ENCODE measurements at places on chromosomes 12 and 14.

GRCh38 chr12:6716874-6717437 lies 6.9 kb upstream of the COPS7A start:
- no peak for DNase-seq

DNA sequence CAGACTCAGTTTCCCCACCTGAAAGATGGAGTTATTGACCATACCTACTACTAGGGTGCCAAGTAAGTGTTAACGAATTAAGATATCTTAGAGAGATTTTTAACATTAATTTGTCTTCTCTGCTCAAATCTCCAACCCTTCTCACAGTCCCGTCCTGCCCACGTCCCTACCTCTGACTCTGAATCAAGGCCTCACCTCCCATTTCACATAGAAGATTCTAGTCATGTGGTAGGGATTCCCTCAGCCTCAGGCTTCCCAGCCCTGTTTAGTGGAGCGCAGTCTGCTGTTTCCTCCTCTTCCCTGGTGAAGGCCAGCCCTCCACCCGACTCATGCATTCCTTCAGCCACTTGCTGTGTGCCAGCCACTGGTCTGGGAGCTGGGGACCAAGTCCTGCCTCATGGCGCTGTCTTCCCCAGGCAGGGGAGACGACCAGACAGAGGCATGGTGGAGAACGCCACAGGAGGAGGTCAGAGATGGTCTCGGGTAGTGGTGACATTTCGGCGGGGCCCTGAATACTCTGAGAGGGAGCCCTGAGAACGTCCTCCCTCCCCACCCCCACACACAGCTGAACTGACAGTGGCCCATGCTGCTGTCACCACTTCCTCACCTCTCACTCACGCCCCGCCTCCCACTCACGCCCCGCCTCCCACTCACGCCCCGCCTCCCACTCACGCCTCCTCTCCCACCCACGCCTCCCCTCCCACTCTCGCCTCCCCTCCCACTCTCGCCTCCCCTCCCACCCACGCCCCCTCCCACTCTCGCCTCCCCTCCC lies 38.8 kb downstream of the TMEM63C start:
- no peak for DNase-seq

DNA sequence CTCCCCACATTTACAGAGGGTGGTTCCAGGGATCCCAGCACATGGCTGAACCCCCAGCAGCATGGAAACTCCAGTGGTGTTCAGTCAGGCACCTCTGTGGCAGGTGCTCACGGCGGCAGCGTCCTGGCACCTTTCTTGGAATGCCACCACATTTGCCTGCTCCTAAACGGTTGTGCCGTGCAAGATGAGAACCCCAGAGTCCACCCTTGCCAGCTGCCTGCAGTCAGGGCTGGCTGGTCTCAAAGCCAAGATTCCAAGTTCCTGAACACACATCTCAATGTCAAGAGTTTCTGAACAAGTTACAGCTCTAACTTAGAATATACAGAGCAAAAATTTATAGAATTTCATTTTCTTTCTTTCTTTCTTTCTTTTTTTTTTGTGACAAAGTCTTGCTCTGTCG lies 38.7 kb downstream of the DDX51 start:
- DNase-seq = no peak

GRCh38 chr14:105458010-105458409 lies 16.6 kb upstream of the CRIP2 start:
- DNase-seq = no peak

DNA sequence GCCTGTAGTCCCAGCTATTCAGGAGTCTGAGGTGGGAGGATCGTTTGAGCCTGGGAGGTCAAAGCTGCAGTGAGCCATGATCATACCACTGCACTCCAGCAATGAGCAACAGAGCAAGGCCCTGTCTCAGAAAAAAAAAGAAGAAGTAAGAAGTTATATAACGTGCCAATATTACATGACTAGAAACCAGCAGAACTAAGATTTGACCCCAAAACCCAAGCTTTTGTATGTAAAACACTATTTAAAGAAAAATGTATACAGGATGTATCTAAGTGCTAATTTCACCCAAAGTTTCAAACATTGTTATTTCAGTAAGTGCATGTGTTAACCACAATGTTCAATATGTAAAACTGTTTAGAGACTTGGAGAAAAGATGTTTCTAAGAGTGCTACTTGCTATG lies 94.7 kb downstream of the SLC5A8 start:
- no peak for DNase-seq

- DNase-seq = no peak
These were observed 2.0 kb upstream of the TBX5 start for GRCh38 chr12:114407842-114408411.

DNA sequence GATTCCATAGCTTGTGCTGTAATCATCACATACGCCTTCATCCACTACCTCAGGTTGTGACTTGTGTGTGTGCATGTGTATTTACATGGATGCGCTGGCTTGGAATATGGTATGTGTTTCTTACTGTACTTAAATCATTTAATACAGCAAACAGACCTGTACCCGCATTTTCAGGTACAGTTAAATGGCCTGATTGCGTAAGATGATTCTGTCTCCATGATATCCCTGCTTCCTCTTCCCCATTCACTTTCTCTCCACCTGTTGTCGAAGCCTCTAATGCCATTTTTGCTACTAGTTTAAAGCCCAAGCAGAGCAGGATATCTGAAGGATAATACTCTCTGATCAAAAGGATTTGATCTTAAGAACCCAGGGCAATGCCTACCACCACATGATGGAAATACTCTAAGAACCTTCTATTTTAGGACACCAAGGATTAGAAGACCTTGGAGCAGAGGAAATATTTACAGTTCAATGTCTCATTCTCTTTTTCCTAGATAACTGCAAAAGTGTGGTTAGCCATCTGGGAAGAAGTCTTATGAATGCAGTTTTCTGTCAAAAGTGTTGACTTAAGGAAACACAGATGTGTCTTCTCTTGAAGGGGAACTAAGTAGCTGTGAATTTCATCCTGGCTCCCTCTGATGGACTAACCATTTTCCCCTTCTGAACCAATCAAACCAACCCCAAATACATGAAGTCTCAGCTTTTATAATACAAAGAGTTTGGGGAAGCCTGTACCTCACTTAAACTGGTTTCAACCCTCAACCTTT lies 78.7 kb downstream of the HELB start:
- no peak for DNase-seq

DNA sequence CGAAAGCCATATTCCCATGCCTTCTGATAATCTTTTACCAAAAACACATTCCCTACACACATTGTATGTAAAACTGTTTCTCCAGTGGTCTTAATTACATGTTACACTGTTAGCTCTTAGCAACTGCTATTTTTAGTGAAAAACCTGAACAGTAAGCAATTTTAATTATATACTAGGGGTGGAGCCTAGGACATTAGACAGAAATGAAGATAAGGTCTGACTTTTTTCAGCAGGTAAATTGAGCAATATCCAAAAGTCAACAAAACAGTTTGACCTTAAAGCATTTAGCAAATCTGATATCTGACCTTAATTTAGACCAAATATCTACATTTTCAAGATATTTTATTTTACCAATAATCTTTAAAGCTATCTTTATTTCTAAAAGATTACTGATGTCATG lies 60.2 kb downstream of the PDE6H start:
- no peak for DNase-seq

GRCh38 chr12:50220363-50220995 lies 53.3 kb upstream of the CERS5 start:
- DNase-seq = no peak

- DNase-seq = no peak
These were observed 253.4 kb upstream of the LRIG3 start for GRCh38 chr12:59173695-59174094.

DNA sequence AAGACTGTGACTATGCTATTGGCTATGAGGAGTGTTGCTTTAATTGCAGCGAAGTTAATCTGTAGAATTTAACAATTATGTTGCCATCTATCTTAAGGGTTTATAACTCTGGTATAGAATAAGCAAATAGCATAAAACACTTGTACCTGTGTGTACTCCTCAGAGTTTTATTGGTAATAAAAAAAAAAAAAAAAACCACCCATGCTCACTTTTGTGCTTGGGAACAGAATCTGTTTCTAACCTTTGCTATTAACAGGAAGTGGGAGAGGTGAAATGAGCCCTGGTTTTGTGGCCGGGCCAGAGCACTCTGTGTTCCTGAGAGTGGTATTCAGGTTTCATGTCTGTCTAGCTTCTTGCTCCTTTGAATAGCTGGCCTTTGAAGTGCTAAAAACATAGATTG lies 53.1 kb downstream of the PDE3A start:
- DNase-seq = no peak

DNA sequence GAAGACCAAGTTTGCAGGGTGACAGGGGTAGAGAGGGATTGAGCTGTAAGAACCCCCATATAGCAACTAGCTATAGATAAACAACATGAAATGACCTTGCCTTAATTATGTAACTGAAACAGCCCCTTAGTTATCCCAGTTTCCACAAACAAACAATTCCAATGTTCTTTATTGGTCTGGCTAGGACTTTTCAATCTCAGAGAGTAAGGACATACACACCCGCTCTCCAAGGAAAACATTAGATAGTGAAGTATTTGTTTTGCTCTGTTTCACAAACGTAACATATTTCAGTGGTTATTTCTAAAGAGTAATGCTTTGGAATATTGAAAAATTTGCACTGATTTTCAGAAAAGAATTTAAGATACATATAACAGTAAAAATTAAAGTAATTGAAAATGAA lies 51.6 kb upstream of the GTF2A1 start:
- no peak for DNase-seq

- no peak for DNase-seq
These were observed 30.0 kb downstream of the SENP1 start for GRCh38 chr12:48075832-48076231.

DNA sequence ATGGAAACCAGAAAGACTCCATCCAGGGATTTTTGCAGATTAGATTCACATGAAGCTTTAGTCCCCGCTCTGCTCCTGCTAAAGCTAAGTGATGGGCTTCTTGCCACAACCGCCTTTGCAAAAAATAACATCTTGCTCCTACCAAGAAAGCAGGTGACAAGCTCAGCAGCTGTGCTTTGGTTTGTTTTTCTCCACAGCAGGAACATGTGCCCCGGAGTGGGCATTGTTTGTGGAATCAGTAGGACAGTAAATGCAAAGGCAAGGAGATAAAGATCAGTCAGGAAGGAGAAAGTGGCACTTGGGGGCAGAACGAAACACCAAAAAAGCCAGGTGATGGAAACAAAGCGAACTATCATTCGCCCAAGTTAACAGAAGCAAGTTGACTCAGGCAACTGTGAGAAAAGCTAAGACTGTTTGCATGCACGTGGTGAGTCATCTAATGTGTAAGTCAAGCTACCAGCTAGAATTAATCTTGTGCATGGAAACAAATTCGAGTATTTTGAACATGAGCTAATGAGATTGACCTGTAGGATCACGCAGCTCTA lies 165.5 kb upstream of the PLXNC1 start:
- peak; percentile 46 for DNase-seq

DNA sequence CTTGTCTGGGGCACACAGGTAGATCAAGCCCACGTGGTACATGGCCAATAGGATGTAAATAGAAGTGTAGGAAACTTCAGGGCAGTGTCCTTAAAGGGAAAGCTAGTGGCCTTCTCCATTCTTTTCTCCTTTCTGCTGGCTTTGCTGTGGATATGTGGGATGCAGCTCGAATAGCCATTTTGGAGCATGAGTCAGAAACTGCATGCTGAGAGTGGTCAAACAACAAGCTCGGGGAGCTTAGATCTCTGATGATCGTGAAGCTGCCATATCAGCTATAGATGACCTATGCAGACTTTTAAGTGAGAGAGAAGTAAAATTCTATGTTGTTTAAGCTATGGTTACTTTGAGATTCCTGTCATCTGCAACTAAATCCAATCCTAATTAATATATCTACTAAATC lies 241.3 kb upstream of the DAAM1 start:
- no peak for DNase-seq

- DNase-seq = no peak
These were observed 7.3 kb downstream of the SPRYD3 start for GRCh38 chr12:53071591-53072551.

Measured in skeletal muscle cell (primary cell).